Forelimb muscle (tissue), 1 donor: ENCODE measurements at places on chromosomes 3 and 15. TPM values are rescaled to one million over a fixed set of nuclear protein-coding genes. Genes with fewer than 3 reads are reported as not detected.

DNA sequence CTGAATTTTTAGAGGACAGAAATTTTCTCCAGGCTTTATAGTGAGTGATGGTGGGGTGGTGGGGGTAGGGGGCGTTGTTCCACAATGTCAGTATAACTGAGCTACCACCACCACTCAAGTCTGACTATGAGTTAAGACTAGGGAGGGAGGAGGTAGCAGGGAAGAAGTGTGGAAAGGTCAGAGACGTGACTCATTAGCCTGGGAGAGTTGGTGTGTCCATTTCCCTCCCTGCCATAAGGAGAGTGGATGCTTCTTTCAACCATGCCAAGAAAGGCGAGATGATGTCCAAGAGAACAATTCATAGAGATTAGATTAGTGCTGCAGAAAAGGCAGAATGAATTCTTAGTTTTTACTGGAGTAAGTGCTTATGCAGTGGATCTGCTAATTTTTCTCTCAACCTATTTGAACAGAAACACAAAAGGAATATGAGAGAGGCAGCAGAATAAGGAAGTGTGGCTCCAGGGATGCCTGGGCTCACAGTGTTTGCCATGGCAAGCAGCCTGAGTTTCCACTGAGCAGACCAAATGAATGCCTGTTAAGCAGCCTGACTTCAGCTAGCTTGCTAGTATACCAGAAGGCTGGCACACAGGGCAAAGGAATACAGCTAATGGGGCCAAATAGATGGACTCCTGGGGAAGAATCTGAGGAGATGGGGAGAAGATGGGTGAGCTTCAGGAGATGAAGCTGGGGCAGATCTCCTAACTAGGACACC is 708.9 kb downstream of the NTRK3 start:
- no peak for DNase-seq

DNA sequence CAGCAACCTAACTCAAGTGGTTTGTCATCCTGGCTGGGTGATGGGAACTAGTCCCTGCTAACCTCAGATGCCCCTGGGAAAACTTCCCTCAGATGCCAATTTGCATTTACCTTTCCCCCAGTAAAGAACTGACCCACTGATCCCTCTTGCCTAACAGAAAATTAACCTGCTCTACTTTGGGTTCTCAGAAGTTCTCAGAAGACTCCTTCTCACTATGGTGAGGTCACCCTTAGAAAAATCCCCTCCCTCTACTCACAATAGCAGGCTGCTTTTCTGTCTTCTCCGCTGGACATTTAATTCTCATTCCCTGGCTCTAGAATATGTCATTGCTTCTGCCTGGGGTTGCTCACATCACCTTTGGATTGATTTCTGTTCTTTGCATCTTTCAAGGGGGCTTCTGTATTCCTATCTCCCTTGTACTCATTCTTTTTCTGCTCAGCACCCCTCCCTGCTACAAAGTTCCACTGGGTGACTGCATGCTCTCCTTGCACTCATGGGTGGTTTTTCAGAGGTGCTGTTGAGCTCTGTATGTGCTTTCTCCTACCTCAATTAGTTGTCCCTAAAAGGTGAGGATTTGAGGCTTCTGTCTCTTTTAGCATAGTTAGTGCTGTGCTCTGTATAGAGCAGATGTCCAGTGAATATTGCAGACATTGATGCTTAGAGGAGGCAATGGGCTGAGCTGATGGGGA is 869 bp downstream of the PLA1A start:
- no peak for DNase-seq

DNA sequence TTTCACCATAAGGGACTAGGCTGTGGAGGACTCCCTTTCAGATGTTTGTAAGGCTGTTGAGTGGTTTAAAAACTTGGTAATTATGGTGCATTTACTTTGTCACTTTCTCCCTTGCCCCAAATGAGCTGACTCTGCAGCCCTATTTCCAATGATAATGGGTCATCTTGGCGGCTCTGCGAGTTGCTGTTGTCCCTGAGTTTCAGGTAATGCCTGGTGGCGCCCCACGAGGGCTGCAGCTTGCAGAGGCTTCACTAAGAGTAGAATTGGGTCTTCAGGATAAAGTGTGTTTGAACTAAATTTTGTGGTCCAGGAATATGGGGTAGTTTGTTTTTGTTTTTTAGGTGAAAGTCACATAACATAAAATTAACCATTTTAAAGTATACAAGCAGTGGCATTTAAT is 450.1 kb upstream of the CFAP20DC start:
- DNase-seq, result no peak

- DNase-seq, result no peak
These were observed 20.4 kb downstream of the TGM5 start for GRCh38 chr15:43246261-43246774.

DNA sequence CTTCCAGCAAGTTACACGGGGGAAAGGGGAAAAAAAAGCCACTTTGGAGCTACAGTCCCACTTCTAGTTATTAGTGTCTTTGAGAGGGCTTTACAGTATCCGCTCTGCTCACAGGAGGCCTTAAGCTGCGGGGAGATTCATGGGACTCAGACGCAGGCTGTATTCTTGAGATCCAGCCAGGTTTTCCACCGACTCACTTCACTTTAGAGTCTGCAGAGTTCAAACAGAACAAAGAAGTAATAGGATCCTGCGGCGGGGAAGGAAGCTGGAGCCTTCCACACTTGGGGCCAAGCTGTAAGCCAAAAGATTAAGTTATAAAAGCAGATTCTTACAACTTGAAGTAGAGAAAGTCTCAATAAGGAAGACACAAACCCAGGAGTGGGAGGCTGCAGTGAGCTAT is 60.2 kb upstream of the FAM174B start:
- DNase-seq, result peak; percentile 71

- no peak for DNase-seq
These were observed 105.1 kb downstream of the SNRPN start for GRCh38 chr15:25059698-25060471.

- DNase-seq, result peak; percentile 34
These were observed 227.3 kb downstream of the ITPR1 start for GRCh38 chr3:4720316-4721075.

Gene IRAK2
- polyA plus RNA-seq, result 0.94 TPM

Gene DVL3
- polyA plus RNA-seq, result 85.7 TPM

Gene CDHR4
- 0.25 TPM for polyA plus RNA-seq
